Pulmonary artery endothelial cell (primary cell): ENCODE measurements at places on chromosomes 16 and 17.

DNA sequence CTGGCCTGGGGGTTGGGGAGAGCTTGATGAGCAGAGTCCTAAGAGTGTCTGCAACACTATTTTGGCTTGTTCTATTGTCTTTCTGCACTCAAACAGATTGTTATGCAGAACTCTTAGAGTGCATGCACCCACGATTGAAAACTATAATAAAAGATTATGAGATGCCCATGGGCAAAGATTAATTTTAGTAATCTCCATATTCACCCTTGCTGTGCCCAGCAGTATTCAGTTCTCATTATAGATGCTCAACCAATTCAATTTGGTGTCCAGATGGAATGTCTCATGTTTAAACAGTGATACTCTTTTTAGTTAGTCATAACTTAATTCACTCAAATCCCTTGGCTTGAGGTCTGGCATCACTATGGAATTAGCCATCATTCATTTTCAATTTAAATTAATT, 952.5 kb downstream of the CDH8 start:
- DNase-seq, result no peak

- DNase-seq, result no peak
These were observed 3.3 kb upstream of the PSMD12 start for GRCh38 chr17:67369676-67370075.

- no peak for DNase-seq
These were observed 1.3 kb upstream of the ALKBH5 start for GRCh38 chr17:18182110-18182977.

DNA sequence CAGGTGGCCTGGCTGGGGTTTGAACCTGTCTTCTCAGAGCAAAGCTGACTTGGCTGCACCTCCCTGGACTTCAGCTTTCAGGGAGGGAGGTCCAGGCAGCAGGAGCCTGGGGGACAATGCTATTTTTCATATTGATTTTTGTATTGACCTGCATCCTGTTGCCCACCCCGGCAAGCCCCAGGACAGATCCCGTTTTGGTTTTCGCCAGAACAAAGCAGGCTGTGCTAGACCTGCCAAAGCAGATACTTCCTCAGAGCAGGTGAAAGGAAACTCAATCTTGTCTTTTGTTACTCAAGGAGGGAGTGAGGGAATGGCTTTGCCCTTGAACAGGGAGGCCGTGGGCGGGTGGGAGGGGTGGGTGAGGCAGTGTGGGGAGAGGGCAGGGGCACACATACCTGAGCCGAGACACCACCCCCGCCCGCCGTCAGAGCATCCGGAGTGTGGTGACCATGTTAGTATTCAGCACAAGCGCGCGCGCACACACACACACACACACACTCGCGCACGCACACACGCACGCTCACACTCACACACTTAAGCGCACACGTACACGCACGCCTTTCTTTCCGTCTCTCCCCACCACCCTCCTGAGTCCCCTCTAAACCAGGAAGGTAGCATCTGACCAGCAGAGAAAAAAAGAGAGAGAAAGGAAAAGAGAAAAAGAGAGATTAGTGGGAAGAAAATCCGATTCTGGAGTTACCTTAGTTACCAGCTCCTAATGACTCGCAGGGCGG, 59.5 kb downstream of the RAI1 start:
- no peak for DNase-seq

- peak; percentile 40 for DNase-seq
These were observed 119.1 kb downstream of the FTO start for GRCh38 chr16:53822936-53823529.

DNA sequence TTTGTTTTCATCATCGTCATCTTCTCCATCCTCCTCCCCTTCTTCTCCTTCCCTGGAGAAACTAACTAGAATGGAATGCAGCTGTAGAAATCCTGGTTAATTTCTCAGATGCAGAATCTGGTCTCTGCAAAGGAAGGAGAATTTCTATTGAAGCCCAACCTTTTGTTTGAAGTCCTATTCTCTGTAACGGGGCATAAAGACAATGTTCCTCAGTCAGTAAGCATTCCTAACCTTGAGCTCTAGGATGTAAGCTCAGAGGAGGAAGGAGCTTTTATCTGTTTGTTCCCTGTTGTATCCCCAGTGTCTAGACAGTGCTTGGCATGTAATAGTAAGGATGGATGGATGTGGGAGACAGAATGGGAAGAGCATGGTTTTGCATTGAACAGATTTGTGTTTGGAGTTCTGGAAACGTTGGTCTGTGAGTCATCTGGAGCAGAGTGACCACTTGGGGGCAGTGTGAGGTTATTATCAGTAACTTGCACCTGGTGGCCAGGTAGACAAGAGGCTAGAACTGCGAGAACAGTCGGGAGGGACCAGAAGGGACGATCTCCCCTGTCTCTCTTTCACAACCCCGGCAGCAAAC, 363.7 kb downstream of the SNX29 start:
- no peak for DNase-seq

DNA sequence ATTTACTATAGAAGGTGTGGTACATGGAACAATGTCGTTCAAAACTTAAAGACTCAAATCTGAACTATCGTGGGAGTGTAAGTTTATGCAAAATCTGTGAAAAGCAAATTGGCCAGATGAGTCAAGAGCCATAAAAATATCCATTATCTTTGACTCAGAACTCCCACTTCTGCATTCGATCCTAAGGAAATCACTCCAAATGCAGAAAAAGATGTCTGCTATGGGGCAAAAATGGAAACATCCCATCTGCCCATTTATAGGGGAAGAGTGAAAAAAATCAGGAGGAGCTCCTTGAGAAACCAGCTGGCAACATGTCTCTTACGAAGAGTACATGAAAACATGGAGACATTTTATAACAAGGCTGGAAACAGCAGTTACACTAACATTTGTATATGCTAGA, 43.6 kb upstream of the CCDC182 start:
- no peak for DNase-seq

GRCh38 chr17:3400055-3400454, 1.8 kb upstream of the OR1E1 start:
- no peak for DNase-seq

DNA sequence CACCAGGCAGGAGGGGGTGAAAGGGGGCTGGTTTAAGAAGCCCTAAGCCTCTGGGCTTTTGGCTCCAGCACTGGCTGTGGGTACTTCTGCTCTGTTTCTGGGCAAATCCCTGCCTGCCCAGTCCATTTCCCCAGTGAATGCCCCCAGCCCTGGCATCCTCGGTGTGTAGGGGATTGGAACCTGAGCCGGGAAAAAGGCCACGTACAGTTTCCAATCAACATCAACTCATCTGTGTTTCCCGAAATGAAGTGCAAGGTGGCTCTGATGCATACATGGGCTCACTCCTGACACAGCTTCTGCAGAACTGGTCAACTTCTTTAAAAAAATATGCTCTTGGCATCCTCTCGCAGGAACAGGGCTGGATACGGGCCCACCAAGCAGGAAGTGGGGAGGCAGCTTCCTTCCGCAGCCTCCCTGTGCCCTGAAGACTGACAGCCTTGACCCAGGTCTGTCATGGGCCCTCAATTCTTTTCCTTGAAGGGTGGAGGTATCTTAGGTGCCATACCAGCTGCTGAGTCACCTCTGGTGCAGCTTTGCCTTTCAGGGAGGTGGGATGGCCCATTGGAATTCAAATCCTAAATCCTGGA, 73.3 kb downstream of the N4BP1 start:
- no peak for DNase-seq

DNA sequence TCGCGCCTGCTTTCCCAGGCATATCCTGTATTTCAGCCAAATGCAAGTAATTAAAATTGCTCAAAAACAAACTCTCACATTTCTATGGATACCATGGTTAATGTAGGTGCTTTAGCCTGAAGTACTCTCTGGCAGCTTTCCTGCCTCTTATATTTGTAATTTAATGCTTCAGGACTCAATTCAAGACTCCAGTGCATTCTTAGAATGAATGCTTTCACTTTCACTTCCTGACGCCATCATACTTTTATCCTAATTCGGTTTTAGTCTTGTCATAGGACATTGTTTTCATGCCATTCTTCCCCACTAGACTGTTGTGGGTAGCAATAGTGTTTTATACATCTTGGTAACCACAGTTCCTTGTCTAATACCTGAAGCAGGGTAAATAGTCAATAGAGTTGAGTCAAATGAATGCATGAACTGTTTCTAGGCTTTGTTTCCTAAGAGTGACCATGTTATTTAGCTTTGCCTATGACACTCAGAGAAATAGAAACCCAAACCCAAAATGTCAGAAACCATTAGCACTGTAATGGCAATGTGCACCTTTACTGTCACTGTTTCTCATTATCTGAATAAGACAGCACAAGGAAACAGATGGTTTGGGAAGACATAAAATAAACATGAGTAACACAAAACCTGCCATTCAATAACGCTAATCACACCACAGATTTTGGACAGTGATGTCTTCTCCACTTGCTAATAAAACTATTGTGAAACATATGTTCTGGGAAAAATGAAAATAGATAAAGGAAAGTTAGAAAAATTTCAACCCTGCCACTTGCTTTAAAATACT, 705.5 kb downstream of the CDH11 start:
- DNase-seq, result no peak

GRCh38 chr17:8038954-8039610, at the start of gene ALOX15B:
TSS of gene ALOX15B (plus strand) at chr17:8039059. CDS start at chr17:8039156, 97 bp downstream.
- DNase-seq, result no peak

GRCh38 chr16:19040400-19040799, 27.0 kb upstream of the COQ7 start:
- DNase-seq, result no peak

- no peak for DNase-seq
These were observed 99.4 kb downstream of the IRF8 start for GRCh38 chr16:85998171-85998867.
